ENCODE measurements at places on chromosomes 5 and 9.

GRCh38 chr5:117473165-117473564 is 898.5 kb upstream of the SEMA6A start:
- DNase-seq = no peak

- DNase-seq = no peak
These were observed 96.7 kb upstream of the CLINT1 start for GRCh38 chr5:157955541-157956172.

DNA sequence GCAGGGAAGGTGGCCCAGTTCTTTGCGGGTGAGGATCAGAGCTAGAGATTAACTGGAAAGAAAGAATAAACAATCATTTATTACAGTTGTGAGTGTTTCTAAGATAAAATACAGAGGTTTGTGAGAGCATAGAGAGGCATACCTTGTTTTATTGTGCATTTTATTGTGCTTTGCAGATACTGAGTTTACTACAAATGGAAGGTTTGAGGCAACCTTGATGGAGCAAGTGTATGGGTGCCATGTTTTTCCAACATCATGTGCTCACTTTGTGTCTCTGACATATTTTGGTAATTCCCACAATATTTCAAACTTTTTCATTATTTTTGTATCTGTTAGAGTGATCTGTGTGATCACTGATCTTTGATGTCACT is 715 bp upstream of the C5orf34 start:
- no peak for DNase-seq

DNA sequence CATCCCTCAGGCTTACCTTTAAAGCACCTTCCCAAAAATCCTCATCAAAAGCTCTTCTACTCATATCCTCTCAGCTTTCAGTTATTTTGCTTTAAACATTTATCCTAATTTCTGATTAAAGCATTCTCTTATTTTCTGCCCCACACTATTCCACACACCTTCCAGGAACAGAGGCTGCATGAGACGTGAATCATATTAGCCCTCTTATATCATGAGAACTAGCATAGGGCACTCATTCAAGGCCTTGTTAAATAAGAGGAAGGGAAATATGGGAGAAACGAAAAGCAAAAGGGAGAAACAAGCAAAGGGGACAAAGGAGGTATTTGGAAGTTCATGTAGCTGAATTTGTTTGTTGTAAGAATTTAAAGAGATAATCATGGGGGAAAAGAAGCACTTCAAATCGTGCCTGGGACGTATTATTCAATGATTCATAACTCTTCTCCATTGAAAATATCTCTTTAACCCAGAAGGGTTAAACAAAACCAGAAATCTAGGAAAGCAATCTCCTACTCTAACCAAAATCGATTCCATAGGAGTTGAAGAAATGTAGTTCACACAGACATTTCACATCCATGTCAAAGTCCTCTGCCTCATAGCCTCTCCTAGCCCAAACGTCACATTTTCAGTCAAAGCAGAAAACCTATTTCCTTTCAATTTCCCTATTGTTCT is 4.1 kb downstream of the ALDH1A1 start:
- no peak for DNase-seq

- no peak for DNase-seq
These were observed 640.4 kb upstream of the ARRDC3 start for GRCh38 chr5:92023555-92023954.

DNA sequence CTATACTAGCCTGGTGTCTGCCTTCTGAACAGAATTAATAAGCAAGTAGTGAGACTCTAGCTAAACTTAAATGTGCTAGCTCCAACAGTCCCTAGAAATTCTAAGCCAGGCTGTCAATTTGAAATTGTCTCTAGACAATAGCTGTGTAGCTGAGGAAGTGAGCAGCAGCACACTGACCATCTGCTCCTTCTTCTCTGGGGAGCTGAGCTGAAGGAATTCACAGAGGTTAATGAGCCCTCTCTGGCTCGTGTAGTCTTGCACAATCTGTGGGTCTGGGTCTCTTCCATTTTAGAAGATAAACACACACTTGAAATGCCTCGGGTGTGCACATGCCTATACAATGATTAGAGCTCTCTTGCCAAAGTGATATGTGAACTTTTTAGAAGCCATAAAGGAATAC is 63.5 kb upstream of the BARX1 start:
- no peak for DNase-seq

- DNase-seq = no peak
These were observed 413.5 kb downstream of the NFIB start for GRCh38 chr9:13900449-13900848.

GRCh38 chr9:99820685-99821395 is 845 bp upstream of the NR4A3 start:
- peak; percentile 62 for DNase-seq

DNA sequence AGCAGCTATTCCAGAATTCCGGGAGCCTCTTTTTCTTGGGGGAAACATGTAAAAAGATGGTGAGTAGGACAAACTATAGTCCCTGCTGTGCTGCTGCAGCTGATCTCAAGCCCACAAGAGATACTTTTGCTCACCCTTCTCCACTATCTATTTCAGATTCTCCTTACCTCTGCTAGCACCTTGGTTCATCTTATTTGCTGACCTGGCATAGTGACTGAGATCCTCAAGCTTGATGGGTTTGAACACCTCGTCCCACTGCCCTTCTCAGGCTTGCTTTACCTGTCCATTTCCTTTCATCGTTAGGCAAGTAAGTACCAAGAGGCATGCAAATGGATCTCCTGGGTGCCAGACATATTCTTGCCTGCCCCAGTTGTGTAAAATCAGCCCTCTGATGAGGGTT is 338.4 kb upstream of the SMARCA2 start:
- DNase-seq = no peak

- no peak for DNase-seq
These were observed 17.5 kb downstream of the IRF1 start for GRCh38 chr5:132473019-132473531.

DNA sequence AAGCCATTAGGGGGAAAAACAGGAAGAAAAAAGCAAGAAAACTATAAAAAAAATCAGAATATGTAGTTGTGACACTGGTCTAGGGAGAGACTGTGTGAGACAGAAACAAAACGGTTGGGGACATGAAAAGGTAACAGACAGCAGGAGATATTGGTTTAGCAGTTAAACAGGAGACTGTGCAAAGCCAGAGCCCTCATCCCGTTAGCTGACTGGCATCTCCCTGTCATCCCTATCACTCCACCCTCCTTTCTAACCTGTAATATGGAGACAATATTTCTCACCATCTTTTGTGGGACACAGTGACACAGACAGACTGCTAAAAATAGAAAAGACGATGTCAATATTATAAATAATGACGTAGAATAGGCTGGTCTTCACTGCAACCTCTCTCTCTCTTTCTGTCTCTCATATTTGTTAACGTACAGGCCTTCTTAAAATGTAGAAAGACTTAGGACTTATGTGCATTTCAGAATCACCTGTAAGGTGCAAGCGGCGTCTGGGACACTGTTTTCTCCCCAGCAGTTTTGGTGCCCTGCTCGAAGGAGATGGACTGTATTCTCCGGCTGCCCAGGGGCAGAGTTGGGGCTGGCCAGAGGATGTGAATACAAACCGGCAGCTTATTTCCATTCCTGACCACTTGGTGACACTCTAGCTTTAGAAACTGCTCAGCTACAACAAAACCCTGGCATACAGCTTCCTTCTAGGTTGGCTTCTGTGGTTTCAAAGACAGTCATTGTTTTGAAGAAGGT is 190.6 kb downstream of the MAT2B start:
- DNase-seq = peak; percentile 62

GRCh38 chr9:76744336-76744735 is 19.9 kb upstream of the PCA3 start:
- no peak for DNase-seq

- no peak for DNase-seq
These were observed 2.5 kb upstream of the CACFD1 start for GRCh38 chr9:133457233-133457632.

GRCh38 chr5:59021837-59022514 is 439.1 kb downstream of the RAB3C start:
- DNase-seq = no peak

GRCh38 chr5:111854186-111854585 is 97.2 kb upstream of the NREP start:
- DNase-seq = no peak

DNA sequence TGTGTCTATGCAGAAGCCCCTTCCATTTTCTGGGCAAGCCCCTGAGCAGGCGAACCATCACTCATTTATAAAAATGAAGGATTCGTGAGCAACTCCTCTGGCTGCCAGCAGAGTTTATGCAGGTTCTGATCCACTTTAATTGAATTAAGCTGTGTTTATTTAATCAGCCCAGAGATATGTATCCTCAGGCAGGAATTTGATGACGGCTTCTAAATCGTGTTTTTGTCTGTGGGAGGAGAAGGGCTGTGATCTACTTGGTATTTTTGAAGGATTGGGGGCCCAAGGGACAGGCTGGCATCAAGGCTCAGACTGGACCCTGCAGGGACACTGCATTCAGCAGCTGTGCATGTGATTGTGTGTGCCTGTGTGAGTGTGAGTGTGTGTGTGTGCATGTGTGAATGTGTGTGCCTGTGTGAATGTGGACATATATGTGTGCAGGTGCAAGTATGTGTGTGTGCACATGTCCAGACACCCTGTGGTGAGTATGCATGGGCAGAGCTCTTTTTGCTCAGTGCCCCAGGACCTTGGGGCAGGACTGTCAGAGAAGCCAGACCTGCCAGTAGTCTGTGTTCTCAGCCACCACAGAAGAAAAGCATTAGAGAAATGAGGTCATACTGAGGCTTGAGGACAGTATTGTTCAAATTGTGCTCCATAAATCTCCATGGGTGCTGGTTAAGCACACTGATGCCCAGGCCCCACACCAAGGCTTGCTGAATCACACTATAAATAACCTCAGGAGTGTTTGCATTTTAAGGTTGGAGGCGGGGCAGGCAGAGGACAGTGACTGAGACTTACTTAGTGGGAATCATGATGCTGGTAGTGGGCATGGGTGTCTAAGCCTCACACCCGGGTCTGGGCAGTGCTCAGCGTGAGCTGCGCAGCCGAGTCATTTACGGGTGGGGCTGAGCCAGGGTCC is 164.0 kb downstream of the CARTPT start:
- DNase-seq = no peak

DNA sequence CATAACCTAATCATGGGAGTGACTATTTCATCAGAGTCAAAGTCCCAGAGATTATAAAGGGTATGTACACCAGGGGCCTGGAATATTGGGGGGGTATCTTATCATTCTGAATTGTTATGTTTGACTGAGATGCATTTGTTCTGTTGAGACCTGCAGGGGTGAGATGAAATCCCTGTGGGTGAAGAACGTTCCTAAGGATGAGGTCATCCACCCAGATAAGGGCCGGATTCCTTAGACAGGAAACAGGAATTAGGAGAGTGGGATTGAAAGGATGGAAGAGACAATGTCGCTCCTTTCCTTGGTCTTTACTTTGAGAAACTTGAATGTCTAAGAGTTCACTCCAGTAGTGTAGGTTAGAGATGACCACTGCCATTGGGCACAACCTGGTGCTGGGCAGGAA is 54.7 kb downstream of the GAS1 start:
- no peak for DNase-seq

GRCh38 chr9:135989722-135990467 is 28.7 kb upstream of the UBAC1 start:
- no peak for DNase-seq

DNA sequence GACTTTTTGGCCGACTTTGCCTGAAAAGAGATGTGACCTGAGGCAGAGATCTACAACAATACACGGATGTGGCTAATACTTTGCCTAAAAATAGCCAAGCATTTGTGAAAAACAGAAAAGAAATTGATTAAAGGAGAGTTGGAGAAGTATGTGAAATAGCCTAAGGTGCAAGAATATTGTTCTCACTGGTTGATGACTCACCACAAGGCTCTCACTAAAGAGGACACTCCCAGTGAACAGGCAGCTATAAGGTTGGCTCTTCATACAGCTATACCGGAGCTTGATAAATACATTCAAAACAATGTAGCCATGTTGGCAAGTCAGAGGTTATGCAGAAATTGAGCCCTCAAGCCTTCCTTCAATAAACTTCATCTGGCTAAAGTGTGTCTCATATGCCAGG is 317.2 kb upstream of the GRAMD2B start:
- no peak for DNase-seq

DNA sequence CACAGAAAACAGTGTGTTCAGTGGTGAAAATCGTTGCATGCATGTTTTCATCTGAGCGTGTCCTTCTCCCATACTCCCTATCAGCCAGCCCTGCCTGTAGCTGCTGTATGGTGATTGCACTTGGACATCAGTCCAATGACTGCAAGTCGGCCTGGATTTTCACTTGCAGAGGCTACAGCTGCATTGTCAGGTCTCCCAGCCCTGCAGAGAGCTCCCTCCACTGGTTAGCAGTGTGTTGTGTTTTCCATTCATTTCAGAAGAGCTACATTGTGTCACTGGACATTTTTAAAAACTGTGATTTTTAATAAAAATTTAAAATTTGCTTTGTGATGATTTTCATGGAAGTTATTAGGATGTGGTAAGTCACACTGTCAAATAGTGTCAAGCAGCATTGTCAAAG is 96.6 kb downstream of the SYK start:
- DNase-seq = no peak

DNA sequence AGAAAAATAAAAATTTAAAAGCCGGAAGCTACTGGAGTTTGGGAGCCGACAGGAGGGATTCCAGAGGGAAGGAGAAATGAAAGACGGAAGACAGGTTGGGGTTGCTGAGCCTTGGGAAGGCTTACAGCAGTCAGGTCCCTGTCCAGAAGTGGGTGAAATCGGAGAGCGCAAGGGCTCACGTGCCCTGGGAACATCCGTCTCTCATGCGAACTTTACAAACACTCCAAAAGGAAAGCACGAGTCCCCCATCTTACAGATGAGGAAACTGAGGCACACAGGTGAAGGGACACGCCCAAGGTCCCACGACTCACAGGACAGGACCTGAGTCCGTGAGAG is 347 bp upstream of the OLFML2A start:
- DNase-seq = no peak

Data from amniotic stem cell (primary cell).